ENCODE measurements at places on chromosomes 11 and 22.

DNA sequence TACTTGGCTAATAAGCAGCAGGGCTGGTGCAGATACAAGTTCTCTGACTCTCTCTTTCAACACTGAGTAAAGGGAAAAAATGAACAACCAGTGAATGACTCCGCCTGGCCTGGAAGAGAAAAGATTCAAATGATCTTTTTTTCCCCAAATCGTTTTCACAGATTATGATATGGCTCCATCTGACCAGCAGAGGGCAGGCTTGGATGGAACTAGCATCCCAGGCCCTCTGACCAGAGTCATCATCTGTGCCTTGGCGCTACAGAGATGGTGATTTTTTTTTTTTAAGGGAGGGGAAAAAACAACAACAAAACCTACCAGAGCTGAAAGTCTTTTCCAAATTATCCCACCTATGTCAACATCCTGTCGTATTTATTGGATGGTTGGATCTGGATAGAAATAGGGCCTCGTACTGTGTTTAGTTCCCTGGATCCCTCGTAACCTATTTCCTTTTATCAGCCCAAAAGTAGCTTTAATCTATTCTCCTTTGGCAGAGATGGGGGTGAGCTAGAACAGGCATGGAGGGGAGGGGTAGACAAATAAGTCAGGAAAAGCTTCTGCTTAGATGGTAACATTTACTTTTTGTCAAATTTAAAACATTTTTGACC is 69.7 kb downstream of the PRSS23 start:
- peak; percentile 82 for DNase-seq

DNA sequence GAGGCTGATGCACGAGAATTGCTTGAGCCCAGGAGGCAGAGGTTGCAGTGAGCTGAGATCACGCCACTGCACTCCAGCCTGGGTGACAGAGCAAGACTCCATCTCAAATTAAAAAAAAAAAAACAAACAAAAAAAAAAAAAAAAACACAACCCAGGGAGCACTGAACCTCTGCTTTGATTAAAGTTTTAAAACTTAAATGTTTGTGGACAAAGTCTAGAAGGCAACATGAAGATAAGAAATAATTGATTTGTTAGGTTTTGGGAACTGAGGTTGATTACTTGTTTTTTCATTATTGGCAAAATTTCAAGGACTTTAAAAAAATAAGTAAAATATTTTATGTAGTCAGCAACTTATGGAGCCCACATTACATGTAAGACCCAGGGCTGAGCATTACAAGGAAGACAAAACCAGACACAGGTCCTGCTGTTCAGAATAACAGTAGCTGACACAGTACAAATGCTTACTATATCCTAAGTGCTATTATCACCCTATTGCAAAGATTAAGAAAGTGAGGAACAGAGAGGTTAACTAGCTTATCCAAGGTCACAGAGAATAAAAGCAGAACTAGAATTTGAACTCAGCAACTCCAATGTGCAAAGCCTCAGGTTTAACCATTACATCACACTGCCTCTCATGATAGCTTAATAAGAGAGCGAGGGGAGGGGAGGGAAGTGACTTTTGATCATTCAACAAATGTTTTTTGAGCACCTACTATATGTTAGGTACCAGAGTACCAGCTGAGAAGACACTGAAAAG is 2.3 kb upstream of the CRY2 start:
- no peak for DNase-seq

DNA sequence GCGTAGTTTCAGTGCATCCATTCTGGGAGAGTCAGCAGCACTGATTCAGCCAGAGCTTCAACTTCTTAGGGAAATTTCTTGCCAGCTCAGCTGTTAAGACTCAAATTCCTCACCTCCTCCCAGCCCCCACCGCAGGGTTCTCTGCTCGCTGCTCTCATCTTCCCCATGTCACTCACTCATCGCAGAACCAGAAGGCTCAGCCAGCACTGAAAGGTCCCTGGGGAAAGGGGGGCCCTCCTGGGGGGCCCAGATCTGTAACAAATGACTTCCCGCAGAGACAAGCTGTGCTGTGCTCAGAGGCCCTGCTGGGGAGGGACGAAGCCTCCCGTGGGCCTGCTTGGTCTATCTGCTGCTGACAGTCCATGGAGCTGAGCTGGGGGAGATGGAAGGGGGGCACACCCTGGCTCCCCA is 220.6 kb downstream of the NTM start:
- peak; percentile 69 for DNase-seq

GRCh38 chr11:41522899-41523672 is 63.6 kb upstream of the LRRC4C start:
- DNase-seq, result no peak

DNA sequence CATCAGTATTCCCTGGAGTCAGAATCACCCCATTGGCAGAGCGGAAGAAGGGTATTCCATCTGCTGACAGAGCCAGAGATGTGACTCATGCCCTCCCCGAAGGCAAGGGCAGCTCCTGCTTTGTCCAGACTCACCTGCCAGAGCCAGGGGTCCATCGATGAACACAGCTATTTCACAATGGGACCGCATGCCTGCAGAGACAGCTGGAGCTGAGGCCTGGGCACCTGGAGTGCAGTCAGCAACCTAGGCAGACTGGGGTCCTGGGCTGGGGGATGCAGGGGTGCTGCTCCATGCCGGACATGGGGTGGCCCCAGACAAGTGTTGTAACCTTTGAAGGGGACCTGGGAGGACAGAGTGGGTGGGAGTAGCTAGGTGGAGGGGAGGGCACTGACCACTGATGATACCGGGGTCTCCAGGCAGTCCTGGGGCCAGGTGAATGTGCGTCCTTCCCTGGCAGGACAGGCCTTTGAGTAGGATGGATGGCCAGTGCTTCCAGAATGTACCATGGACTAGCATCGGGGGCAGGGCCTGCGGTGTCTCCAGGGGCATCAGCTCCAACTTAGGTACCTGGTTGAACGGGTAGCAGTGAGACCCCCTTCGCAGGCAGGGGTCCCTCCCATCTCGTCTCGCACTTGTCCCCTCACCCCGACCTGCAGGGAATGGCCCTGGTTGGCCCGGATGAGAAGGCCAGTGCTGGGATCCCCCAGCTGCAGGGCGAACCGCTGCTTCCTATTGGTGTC is 1.7 kb downstream of the TRPT1 start:
- no peak for DNase-seq

GRCh38 chr11:64660706-64661105 is 62.3 kb downstream of the NRXN2 start:
- no peak for DNase-seq

- DNase-seq, result peak; percentile 10
These were observed 60.6 kb downstream of the PPP6R2 start for GRCh38 chr22:50403701-50404101.

- DNase-seq, result no peak
These were observed 68.5 kb upstream of the PPARA start for GRCh38 chr22:46081831-46082210.

GRCh38 chr11:125588505-125588904 is 4.1 kb upstream of the STT3A start:
- no peak for DNase-seq

DNA sequence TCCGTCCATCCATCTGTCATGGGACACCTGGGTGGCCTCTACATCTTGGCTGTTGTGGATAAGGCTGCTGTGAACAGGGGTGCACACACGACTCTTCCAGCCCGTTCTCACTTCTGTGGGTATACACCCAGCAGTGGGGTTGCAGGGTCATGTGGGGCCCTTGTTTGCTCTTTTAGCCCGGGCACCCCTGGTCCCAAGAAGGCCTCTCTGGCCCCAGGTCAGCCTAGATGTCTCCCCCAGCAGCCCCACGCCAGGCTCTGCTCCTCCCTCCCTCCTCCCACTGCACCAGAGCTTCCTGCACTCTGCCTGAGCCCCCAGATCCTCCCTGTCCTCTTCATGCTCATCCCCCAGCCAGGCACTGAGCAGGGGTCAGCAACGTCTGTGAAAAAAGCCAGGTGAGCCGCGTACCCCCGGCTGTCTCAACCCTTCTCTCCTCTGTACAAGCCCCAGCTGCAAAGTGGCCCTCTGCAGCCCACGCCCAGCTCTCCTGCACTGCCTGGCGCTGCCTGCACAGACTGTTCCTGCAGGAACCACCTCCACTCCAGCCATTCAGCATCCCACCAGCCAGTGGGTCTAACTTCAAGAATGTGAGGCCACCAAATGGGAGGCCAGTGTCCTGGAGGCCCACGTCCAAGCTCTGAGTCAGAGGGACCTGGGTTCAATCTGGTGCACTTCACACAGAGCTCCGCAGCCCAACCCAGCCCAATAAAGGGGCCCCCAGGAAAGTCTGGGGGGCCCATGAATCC is 1508.9 kb downstream of the BRD1 start:
- no peak for DNase-seq

DNA sequence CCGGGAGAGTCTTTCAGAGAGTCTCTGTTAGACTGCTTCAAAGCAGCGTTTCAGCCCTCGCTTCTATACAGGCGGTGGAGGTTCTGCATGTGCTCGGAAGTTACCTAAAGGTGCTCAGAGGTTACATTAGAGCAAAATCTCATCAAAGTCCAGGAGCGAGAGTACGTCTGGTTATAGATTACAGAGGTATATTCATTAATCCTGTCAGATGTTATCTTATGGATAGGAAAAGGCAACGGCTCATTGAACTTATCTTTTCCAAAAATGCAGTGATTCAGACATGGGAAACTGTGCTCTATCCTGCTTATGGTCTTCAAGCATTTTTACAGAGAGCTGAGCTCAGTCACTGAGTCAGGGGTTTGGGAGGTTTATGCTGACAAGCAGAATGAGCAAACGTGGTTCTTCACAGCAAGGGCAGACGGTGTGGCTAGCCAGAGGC is 9.1 kb upstream of the ZBED5 start:
- DNase-seq, result no peak

- no peak for DNase-seq
These were observed 22.1 kb downstream of the MTFP1 start for GRCh38 chr22:30447656-30448055.

GRCh38 chr22:27723158-27723557 is 78.4 kb downstream of the MN1 start:
- DNase-seq, result no peak

DNA sequence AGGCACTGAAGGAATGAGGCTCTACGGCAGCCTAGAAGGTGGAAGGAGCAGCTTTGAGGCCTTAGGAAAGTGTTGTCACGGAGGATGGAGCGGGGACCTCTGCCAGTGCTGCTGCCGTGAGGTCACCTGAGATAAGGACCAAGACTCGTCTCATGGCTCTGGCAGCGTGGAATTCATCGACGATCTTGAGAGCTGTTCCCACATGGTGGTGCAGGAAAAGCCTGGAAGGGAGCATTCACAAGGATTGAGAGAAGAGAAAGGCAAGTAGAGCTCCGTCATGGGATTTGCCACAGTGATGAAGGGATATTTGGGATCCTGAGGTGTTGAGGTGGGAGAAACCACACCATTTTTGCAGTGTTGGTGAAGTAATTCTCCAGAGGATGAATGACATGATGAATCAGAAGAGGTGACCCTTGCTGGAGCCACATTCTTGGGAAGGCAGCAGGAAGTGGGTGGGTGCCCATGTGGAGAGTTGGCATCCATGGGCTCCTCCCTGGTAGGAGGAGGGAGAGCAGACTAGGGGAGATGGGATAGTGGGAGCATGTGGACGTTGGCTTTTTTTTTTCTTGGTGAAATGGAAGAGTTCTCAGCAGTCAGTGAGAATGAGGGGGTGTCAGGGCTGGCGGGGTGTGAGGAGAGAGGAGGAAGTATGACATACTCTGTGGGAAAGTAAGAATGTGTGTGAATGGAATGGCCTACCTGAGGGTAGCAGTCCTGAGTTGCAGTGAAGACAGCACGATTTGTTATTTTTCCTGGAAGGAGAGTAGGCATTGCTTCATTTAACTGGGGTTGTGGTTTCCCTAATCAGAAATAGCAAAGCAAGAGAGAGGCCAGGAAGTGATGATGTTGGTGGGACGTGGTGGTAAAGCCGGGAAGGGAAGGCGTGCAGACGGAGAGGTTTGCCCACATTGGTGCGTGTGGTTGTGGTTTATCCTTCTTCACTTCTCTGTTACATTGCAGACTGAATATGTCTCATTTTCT is 11.1 kb downstream of the PPP6R3 start:
- no peak for DNase-seq

GRCh38 chr22:19719050-19719482 is 4.3 kb upstream of the GP1BB start:
- DNase-seq, result no peak

DNA sequence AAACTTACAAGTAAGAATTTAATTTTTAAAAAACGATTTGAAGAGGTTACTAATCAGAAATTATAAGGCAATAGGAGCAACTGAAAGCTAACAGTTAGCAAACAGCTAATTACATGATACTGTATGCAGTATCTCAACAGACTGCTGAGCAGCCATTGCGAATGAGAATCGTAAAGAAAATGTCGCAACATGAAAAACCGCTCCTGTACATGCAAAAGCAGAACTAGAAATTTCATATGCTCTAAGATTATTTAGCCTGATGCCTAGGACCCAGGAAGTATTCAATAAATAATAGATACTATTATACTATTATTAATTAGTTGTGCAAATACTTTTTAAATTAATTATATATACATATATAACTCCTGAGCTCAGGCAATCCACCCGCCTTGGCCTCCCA is 48.7 kb upstream of the EP300 start:
- no peak for DNase-seq

DNA sequence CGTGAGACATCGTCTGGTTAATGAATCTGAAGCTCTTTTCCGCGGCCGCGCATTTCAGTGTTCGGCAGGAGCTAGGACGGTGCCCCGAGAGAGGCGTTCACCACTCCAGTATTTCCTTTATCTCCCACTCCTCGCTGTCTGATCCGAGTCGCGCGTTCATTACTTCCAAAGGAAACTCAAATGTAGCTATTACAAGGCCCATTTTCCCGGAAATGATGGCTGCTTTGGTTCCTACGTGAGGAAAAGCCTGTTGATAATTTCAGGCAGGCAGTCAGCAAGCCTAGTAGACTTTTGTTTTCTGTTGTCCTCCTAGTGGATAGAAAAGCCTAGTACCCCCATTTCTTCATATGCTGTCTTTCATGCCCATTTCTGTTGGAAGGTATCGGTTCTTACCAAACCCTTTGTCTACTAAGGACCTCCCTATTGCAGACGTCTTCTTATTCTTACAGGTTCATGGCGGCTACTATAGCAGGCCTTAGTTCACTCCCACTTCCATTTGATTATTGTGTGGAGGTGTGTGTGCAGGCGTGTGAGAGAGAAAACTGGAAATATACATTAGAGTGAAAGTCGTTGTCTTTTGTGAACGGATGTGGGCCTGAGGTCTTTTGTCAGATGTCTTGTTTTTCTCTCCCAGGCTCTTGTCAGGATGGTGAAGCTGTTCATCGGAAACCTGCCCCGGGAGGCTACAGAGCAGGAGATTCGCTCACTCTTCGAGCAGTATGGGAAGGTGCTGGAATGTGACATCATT is 737 bp downstream of the RBM4 start:
- peak; percentile 80 for DNase-seq
